ENCODE measurements at places on chromosomes 2 and 18.

DNA sequence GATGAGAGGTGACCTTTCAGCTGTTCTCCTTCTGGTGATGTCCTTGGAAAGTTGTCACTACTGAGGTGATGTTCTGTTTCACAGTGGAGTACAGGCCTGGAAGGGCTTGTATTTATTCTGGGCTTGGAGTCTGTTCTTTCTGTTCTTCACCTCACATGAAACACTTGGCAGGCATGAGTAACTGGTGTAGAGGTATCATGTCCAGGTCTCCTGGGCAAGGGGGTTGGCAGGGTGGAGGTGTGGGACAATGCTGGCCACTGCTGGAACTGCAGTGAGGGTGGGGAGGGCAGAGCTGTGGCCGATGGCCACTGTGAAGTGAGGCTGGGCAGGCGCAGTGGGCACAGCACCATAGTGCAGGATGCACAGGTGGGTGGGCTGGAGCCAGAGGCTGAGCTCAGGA is 35.4 kb downstream of the PLEKHB2 start:
- DNase-seq: no peak

DNA sequence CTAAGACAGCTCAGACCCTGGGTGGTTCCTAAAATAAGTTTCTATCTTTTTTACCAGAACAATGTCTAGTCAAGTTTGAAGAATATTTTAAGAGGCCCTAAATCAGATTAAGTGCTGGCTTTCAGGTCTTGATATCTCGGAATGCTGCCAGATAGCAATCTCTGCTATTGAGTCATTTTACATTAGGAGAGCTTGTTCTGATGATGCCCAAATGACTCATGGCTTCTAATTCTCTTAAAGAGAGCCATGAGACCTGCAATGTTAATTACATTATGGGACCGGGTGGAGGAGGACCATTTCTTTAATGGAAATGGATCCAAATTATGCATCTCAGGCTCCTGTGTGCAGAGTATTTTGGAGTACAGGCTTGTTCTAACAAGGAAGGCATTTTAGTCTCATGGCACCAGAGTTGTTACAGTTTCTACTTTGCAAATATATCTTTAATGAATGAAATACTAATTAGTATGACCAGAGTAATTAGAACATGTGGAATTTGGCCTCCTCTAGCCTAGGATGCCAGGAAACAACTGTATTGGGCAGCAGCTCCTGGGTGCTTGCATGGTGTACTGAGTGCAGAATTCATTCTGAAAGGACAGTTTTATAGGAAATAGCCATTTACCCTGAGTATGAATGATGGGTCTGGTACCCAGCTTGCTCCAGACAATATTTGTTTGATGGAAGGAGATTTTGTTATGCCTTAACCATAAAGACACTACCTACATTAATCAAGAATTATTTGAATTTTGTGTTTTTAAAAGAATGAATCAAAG is 94.0 kb upstream of the SULT1C3 start:
- DNase-seq: no peak

GRCh38 chr2:219253753-219254589 is at the start of gene TUBA4A:
Gene TUBA4A (minus strand): TSS chr2:219253918. CDS start chr2:219253858, 60 bp downstream.
- DNase-seq: peak; percentile 84

- no peak for DNase-seq
Observed at GRCh38 chr2:3827673-3828575, 124.5 kb downstream of the DCDC2C start.

- no peak for DNase-seq
Observed at GRCh38 chr18:41693008-41693407, 262.0 kb upstream of the PIK3C3 start.

DNA sequence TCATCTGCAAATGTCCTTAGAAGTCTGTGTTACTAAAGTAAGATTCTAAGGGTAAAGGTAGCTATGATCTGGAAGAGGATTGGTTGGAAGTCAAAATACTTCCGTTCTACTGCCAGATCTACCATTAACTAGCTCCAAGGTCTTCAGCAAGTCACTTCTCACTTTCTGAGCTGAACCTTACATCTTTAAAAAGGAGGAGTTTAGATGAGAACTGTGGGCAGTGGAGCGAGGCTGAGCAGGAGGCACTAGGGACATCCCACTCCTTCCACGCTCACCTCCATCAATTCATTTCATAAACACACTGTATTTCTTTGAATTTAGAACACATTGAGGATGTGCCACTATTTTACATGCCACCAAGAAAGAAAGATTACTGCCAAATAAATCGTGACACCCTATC is 143.0 kb downstream of the ABCA12 start:
- no peak for DNase-seq

- no peak for DNase-seq
Observed at GRCh38 chr18:46211816-46212215, 107.6 kb downstream of the HAUS1 start.

DNA sequence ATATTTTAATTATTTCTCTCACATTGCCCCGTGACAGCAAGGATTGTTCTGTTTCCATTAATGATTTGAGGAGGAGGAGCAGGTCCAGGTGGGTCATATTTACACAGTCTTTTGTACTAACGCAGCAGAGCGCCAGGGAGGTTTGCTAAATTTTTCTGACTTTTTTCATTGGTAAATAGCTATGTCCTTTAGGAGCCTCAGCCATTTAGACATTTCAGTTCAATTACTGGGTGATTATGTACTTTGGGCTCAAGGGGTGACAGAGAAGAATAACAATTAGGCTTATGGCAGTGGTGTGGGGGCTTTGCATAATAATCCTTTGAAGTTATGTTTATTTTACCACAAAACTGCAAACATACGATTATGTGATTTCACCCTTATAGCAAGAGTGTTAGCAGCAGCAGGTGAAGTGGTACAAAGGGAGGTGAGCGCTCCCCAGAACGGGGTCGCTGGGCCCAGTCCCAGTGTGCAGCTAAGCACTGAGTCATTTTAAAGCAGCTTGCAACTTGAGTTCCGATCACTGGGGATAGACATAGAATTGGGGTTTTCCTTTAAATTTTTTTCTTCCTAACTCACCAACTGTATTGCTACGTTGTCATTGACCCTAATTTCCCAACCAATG is 80.3 kb downstream of the TSHZ1 start:
- DNase-seq: no peak

GRCh38 chr2:159551806-159552205 is 64.5 kb downstream of the BAZ2B start:
- DNase-seq: no peak

DNA sequence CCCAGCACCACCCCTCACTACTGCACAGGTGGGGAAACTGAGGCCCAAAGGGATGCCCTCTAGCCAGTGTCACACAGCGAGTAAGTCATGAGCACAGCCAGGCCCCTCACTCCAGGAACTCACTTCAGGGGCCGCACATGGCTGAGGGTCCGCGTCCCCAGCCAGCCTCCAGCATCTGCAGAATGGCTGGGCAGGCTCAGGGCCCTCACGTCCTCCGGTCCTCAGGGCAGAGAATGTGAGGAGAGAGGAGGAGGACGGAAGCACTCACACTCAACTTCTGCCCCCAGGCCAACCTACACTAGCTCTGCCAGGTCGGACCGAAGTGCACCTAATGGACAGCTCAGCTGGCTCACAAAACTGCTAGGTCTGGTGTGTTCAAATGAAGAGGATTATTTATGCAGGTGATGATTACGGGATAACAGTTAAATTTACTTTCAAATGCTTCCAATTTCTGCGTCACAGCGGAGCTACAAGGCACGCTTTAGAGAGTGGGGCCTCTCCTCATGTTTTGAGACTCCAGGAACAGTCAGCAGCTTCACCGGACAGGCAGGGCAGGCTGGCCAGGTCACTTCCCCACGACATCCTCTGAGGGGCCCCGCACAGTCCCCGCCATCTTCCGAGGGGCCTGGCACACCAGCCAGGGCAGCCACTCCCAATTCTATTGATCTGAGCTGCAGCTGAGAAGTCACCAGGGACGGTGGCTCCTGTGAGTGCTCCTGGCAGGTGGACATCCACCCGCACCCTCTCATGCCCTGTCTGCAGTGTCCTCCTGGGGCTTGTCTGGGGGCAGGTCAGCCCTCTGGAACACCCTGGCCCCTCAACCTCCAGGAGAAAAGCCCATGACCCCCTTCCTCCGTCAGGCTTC is 26.5 kb downstream of the KIF1A start:
- no peak for DNase-seq

- no peak for DNase-seq
Observed at GRCh38 chr2:36820942-36821605, 124.6 kb downstream of the VIT start.

DNA sequence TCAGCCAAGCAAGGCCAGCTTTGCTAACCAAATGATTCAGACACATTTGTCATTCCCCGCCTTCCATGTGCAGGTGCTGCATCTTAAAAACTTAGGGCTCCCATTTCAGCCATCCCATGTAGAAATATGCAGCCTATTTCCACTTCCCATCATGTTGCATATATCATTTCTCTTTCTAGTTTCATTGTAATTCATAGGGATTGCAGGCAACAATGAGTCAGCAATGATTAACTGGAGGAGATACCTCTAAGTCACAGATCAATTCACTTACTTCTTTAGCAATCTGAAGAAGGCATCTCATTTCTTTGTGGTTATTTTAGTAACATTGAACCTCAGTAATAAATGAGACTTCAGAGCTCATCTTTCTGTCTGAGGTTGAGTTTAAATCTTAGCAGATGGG is 276.1 kb upstream of the PKDCC start:
- DNase-seq: no peak

DNA sequence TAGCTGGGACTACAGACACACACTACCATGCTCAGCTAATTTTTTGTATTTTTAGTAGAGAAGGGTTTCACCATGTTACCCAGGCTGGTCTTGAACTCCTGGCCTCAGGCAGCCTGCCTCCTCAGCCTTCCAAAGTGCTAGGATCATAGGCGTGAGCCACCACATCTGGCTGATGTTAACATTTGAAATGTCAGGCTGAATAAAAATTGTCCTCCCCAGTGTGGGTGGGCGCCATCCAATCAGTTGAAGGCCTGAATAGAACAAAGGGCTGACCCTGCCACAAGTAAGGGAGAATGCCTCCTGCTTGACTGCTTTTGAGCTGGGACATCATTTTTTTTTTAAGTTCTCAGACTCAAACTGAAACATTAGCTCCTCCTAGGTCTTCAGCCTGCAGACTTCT is 21.0 kb upstream of the RHOB start:
- no peak for DNase-seq

DNA sequence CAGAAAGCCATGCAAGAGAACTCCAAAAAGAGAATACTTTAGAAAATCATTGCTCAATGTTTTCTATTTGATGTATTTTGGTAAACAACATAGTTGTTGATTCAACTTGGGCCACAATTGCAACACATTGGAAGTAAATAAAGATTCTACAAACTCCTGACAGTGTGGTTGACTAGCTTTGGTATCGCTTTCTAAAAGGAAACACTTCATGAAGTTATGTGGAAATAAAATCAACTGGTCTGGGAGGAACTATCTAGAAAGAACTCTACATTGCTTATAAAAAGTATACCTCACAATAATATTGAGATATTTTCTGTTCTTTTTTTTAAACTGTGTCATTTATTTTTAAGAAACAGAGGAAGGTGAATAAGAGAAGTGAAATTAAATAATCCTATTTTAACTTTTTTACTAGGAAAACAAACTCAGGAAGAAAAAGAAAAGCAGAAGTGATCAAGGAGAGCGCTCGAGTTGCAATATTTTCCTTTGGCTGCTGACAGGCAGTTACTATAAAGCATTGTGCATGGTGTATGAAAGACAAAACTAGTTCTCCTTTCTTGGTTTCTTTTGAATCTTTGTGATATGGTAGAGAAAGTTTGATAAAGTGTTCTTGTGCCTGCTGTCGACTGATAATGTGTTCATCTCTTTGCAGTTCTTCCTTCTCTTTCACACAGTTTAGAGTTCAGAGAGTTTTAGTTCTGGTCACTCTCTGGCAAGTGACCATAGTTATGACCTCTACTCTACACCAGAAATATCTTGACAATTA is 3.0 kb downstream of the DHRS9 start:
- DNase-seq: no peak

DNA sequence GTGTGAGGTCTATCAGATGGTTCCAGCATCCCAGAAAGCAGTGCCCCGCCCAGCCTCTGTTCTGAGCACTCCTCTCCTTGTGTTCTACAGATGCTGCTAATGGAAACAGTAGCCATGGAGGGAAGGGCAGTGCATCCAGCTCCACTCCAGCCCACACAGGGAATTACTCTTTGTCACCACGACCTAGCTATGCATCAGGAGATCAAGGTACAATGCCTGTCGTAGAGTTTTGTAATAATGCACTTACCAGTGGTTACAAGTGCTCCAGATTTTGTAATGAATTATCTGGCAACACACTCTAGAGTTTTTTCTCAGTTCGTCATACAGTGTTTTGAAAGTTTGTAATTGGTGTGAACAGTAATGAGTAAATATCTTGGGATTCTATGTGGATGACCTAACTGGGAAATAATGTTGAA is 161.1 kb downstream of the ESCO1 start:
- no peak for DNase-seq

GRCh38 chr2:206989311-206989710 is 50.0 kb downstream of the CPO start:
- peak; percentile 14 for DNase-seq

GRCh38 chr2:71667256-71668182 is 214.2 kb downstream of the DYSF start:
- DNase-seq: no peak

DNA sequence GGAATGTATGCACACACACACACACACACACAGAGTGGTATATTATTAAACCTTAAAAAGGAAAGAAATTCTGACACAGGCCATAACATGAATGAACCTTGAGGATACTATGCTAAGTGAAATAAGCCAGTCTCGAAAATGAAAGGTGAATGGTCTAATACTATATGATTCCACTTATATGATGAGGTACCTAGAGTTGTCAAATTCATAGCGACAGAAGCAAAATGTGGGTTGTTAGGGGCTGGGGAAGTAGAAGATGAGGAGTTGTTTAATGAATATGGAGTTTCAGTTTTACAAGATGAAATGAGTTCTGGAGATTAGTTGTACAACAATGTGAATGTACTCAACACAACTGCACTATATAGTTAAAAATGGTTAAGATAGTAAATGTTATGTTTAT is 118.1 kb downstream of the ABCA12 start:
- no peak for DNase-seq

DNA sequence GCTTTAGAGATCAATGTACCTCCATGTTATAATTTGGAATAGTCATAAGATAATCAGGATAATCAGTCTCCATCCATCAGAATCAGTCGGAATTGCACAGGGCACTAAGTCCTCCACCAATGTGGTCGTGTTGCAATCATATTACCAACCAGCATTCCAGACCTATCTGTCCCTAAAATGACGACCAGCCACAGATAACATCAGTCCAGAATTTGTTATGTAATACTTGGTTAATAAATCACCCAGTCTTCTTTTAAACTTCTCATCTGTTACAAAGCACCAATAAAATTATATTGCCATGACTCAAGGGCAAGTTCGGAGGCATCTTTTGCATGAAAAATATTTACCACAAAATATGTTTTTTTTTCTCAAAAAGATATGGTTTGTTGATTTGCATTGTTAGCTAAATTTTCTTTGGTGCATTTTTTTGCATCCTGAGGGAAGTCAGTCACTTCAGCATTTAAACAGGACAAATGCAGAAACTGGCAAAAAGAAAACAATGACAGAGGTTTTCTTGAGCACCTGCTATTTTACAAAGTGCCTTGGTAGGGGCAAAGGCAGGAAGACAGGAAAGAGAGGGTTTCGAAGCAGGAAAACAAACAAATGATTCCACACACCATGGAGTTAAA is 29.3 kb downstream of the PIEZO2 start:
- no peak for DNase-seq

GRCh38 chr2:241443486-241444223 is 64.7 kb downstream of the STK25 start:
- DNase-seq: no peak

GRCh38 chr2:23292024-23292423 is 93.0 kb upstream of the KLHL29 start:
- no peak for DNase-seq

GRCh38 chr2:2974982-2975381 is 402.6 kb downstream of the EIPR1 start:
- DNase-seq: no peak

Data from NCI-H2171 (cell line).